ENCODE measurements at places on chromosomes 4 and X.

- DNase-seq: no peak
These were observed 17.8 kb upstream of the CHIC2 start for GRCh38 chr4:54082168-54082567.

DNA sequence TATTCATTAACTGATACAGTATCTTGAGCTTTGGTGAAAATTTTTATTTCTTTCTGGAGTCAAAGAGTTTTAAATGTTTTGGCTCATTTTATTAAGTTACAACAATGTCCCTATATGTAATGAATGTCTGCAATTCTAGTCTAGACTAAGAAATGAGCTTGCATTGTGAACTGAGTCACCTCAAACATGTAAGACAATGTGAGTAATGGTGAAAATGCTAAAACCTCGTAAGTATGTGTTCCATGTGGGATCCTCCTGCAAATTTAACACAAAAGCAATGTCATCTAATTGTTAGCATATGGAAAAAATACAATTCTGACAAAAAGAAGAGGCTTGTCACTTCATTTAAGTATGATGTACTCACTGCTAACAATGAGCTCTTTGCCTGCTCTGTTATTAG, 480.5 kb upstream of the FSTL5 start:
- DNase-seq: no peak

GRCh38 chr4:1239141-1239949, 9.6 kb downstream of the CTBP1 start:
- no peak for DNase-seq

- no peak for DNase-seq
These were observed 231.1 kb upstream of the ANXA3 start for GRCh38 chr4:78320349-78320935.

DNA sequence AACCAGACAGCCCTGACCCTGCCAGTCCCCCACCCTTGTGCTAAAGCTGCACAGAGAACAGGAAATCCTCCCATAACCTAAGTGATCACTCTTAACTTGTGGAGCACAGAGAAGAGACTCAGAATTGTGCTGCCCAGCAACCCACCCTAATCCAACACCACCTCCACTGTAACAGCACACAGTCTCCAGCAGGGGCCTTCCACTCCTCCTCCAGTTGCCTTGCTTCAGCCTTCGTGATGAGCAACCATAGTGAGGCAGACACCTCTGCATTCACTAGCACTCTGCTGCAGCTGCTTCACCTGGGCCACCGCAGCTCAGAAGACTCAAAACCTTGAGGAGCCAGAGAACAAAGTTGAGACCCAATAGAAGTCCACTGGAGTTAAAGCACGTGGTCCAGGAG, 7.9 kb upstream of the UGT2B4 start:
- no peak for DNase-seq
